B cell (primary cell): ENCODE measurements at places on chromosomes 2 and 18. TPM values are rescaled to one million over a fixed set of nuclear protein-coding genes. Genes with fewer than 3 reads are reported as not detected.

- H3K4me1 ChIP-seq: peaks cover 5% of the 10 kb centered on the region
- H3K36me3 ChIP-seq: no peaks in the 10 kb centered on the region
- no peak for DNase-seq
- H3K4me3 ChIP-seq: no peak overlapping the region
- no peaks in the 10 kb centered on the region for H3K27me3 ChIP-seq
These were observed 1.2 kb downstream of the APOB start for GRCh38 chr2:21042708-21042957.

Gene CHRND
- polyA plus RNA-seq: not detected in 2 replicates

GRCh38 chr2:159600752-159601151 lies 15.6 kb downstream of the BAZ2B start:
- no peaks in the 10 kb centered on the region for H3K4me1 ChIP-seq
- no peak for DNase-seq
- no peak overlapping the region for H3K27ac ChIP-seq
- H3K36me3 ChIP-seq: no peaks in the 10 kb centered on the region

DNA sequence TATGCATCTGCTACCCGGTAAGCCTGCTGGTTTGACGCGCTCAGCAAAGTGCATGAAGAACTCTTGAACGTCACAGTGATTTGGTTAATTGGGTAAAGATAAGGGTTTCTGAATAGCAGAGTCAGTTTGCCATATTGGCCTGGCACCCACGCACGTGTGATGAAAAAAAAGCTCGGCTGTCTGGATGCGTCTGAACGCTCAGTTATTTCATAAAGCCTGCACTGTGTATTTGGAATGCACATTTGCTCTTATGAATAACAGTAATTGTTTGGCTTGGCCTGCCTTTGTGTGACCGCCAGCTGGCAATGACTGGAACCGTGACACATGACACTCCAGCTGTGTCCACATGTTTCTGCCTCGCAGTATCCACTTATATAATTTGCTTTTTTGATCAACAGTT lies 129.2 kb upstream of the MEIS1 start:
- H3K27ac ChIP-seq: no peak overlapping the region
- no peak for DNase-seq
- H3K36me3 ChIP-seq: no peaks in the 10 kb centered on the region
- no peak overlapping the region for H3K4me3 ChIP-seq
- H3K27me3 ChIP-seq: no peaks in the 10 kb centered on the region
- H3K4me1 ChIP-seq: no peaks in the 10 kb centered on the region

GRCh38 chr2:121388371-121388770 lies 103.4 kb upstream of the TFCP2L1 start:
- H3K27me3 ChIP-seq: no peaks in the 10 kb centered on the region
- H3K4me1 ChIP-seq: no peaks in the 10 kb centered on the region
- no peak overlapping the region for H3K4me3 ChIP-seq
- no peak overlapping the region for H3K27ac ChIP-seq

DNA sequence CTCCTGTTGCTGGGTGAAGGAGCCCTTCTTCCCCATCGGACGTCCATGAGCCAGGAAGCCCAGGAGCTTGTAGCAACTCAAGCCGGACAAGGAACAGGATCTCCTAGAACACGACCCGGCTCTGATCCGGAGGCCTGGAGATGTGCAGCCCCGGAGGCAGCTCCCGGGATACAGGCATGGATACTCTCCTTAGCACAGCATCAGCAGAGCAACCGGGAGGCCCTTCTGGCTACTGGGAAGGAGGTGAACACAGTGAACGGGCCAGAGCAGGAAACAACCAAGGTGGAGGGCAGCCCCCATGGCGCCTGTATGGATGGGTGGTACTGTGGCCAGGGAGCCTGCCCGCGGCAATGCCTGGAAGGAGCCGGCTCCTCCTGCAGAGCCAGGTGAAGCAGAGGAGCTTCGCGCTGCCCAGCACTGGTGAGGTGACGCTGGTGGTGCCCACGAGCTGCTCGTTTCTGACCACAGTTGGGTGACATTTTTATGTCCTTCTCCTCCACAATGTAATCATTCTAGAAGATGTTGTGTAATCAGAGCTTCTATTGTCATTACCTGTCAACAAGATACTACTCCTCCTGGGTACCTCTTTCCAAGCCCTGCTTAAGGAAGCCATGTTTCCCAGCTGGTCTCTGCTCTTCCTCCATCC lies 94.3 kb downstream of the TWIST2 start:
- no peak overlapping the region for H3K27ac ChIP-seq
- no peak for DNase-seq
- H3K27me3 ChIP-seq: no peaks in the 10 kb centered on the region
- no peaks in the 10 kb centered on the region for H3K36me3 ChIP-seq
- H3K4me3 ChIP-seq: no peak overlapping the region
- H3K4me1 ChIP-seq: no peaks in the 10 kb centered on the region

- H3K4me3 ChIP-seq: no peak overlapping the region
- no peak for DNase-seq
- H3K27me3 ChIP-seq: peaks cover 8% of the 10 kb centered on the region
- no peaks in the 10 kb centered on the region for H3K36me3 ChIP-seq
These were observed 40.3 kb upstream of the SIGLEC15 start for GRCh38 chr18:45785134-45785533.

- DNase-seq: no peak
- no peak overlapping the region for H3K27ac ChIP-seq
- H3K4me1 ChIP-seq: no peaks in the 10 kb centered on the region
- H3K36me3 ChIP-seq: no peaks in the 10 kb centered on the region
- H3K4me3 ChIP-seq: no peak overlapping the region
These were observed 233.4 kb downstream of the NDUFA10 start for GRCh38 chr2:239791526-239792404.

DNA sequence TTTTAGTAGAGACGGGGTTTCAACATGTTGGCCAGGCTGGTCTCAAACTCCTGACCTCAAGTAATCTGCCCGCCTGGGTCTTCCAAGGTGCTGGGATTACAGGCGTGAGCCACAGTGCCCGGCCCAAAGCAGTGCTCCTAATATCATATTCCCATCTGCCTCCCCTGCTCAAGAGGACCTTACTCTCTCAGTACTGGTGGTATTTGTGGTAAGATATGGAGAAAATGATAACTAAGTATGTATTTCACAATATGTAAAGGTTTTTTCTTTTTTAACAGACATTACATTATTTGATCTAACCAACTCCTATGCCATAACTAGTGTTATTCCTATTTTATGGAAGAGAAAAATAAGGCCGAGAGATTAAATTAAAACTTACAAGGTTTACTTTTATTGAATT lies 201.0 kb downstream of the CAMKMT start:
- H3K4me3 ChIP-seq: no peak overlapping the region
- no peak for DNase-seq
- no peaks in the 10 kb centered on the region for H3K36me3 ChIP-seq
- H3K27ac ChIP-seq: no peak overlapping the region

- peak; percentile 57 for DNase-seq
- no peaks in the 10 kb centered on the region for H3K27me3 ChIP-seq
- H3K36me3 ChIP-seq: peaks cover 4% of the 10 kb centered on the region
- H3K27ac ChIP-seq: no peak overlapping the region
These were observed 242.6 kb downstream of the PHLPP1 start for GRCh38 chr18:62957885-62958472.

DNA sequence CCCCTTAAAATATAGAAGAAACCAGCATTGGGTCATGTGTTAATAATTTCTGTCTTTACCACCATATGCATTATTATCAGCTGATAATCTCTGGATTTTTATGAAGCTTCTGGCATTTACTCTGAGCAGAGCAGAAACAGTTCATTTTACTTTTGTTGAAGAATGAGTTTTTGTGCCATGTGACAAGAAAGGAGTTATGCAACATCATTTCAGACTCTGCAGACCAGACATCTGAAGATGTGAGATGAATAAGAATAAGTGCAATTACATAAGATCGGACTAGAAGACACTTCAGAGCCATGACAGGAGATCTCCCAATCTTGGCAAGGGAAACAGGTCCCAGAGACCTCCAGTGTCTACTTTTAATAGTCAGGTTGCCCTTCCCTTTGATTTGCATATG lies 869.4 kb upstream of the VRK2 start:
- no peaks in the 10 kb centered on the region for H3K27me3 ChIP-seq
- H3K27ac ChIP-seq: no peak overlapping the region
- DNase-seq: no peak
- no peak overlapping the region for H3K4me3 ChIP-seq
- no peaks in the 10 kb centered on the region for H3K4me1 ChIP-seq

DNA sequence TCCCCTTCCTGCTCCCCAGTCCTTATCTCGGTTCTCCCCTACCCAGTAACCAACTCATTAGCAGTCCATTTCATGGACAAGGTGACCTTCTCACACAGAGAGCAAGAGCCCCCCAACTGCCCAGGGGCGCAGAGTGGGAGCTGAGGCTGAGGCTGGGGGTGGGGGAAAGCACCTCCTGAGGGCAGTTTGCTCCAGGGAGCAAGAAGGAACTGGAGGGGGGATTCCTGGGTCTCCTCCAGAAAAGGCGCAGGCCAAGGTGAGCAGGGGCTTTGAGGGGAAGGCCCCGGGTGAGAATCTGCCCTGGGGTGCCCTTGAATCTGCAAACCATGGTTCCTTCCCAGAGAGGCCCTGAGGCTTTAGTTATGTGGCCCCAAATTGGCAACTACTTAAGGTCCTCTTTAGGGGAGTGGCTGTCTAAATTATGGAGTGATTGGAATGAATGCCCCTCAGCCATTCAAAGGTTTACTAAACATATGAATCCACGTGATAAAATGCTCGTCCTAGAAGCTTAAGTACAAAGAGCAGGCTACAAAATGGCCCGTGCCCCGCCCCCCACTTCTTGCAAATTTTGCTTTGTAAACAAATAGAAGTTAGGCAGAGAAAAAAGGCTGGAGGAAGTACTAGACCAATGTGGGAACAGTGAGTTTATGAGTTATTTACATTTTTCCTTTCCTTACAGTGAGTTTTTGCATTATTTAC lies 123.5 kb upstream of the HS6ST1 start:
- no peak for DNase-seq
- H3K36me3 ChIP-seq: no peaks in the 10 kb centered on the region
- no peak overlapping the region for H3K27ac ChIP-seq
- no peak overlapping the region for H3K4me3 ChIP-seq
- H3K4me1 ChIP-seq: no peaks in the 10 kb centered on the region

Gene ATP6V1C2
- polyA plus RNA-seq: 0.23 and 0.54 TPM in 2 replicates

DNA sequence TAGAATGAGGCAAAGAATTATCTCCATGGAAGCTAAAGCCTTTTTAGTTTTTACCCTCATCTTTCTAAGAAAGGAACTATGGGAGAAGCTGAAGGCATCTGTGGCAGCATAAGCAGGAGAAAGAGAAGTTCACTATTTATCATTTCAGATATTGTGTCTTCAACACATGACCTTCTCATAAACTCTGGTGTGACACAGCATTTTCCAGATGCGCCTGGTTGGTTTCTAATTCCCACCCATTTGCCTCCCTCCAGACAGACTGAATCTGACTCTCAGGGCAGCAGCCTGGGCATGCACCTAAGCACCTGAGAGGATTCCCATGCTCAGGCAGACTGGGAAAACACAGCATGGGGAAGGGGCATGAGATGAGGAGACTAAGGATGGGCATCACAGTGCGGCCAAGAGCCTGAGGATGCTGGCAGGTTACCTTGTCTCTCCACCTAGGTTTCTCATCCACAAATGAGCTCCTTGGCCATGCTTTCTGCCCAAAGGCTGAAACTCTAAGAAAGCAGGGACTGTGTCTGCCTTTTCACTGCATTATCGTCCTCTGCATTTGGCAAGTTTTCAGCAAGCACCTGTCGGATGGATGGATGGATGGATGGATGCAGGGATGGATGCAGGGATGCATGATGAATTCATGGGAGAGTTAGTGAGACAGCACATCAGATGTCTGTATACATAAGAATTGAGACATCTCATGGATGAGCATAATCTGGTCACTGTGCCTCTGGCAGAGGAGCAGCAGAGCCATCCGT lies 28.8 kb upstream of the SULT1C4 start:
- no peak overlapping the region for H3K4me3 ChIP-seq
- H3K36me3 ChIP-seq: no peaks in the 10 kb centered on the region
- no peaks in the 10 kb centered on the region for H3K4me1 ChIP-seq
- H3K27ac ChIP-seq: no peak overlapping the region
- no peaks in the 10 kb centered on the region for H3K27me3 ChIP-seq
- DNase-seq: no peak

Gene CPS1
- 0.07 and 0.12 TPM in 2 replicates for polyA plus RNA-seq

DNA sequence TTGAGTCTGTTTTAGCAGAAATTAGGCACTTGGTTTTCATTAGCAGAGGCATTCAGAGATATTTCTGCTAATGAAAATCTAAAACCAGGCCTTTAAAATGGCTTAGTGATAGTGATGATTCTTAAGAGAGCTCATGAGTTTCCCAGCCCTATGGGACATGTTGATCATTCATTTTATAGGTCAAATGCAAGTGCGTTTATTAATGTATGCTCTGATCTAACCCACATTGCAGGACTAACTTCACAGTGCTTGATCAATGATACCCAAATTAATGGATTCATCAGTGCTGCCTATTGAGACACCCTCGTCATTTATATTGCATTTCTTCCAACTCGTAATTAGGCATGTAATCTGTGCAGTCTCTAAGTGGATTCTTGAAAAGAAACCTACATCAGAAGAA lies 54.7 kb upstream of the ETAA1 start:
- no peak for DNase-seq
- no peak overlapping the region for H3K4me3 ChIP-seq
- no peaks in the 10 kb centered on the region for H3K36me3 ChIP-seq
- no peaks in the 10 kb centered on the region for H3K4me1 ChIP-seq
- no peaks in the 10 kb centered on the region for H3K27me3 ChIP-seq
- no peak overlapping the region for H3K27ac ChIP-seq

DNA sequence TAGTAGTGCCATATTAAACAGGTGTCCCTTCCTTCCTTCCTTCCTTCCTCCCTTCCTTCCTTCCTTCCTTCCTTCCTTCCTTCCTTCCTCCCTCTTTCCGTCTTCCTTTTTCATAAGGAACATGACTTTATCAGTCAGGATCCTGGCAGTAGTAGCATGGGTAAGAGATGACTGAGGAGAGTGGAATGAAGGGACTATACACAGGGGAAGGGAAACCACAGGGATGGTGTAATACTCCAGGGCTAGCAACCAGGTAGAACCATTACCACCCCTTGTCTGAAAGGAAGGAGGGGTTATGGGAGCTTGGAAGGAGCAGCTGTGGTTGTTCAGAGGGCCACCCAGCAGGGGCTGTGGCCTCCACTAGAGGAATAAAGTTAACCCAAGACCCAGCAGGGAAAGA lies 23.2 kb upstream of the KDM3A start:
- H3K4me3 ChIP-seq: no peak overlapping the region
- no peak for DNase-seq
- no peaks in the 10 kb centered on the region for H3K36me3 ChIP-seq
- H3K27ac ChIP-seq: no peak overlapping the region
- H3K4me1 ChIP-seq: peaks cover 24% of the 10 kb centered on the region
- peaks cover 8% of the 10 kb centered on the region for H3K27me3 ChIP-seq

GRCh38 chr2:165837122-165837521 lies 43.1 kb upstream of the GALNT3 start:
- H3K36me3 ChIP-seq: no peaks in the 10 kb centered on the region
- no peak for DNase-seq
- no peaks in the 10 kb centered on the region for H3K27me3 ChIP-seq
- no peak overlapping the region for H3K27ac ChIP-seq

GRCh38 chr2:44680424-44680971 lies 261.0 kb upstream of the SIX3 start:
- no peaks in the 10 kb centered on the region for H3K36me3 ChIP-seq
- DNase-seq: no peak
- H3K27ac ChIP-seq: no peak overlapping the region
- no peak overlapping the region for H3K4me3 ChIP-seq
- H3K27me3 ChIP-seq: no peaks in the 10 kb centered on the region

Gene MYO5B
- 1.7 and 2.4 TPM in 2 replicates for polyA plus RNA-seq

Gene REG3G
- polyA plus RNA-seq: not detected in 2 replicates
